Stimulated activated CD8-positive, alpha-beta memory T cell treated with anti-CD3 and anti-CD28 coated beads, Interleukin-7, amount 100 ng/mL, for 1 hour (primary cell): ENCODE measurements at places on chromosomes 7 and 10.
A peak's percentile ranks its signal among the peaks of the same experiment; 100 is the strongest.

GRCh38 chr7:157805713-157806112, 468.9 kb downstream of the DNAJB6 start:
- DNase-seq, result no peak

DNA sequence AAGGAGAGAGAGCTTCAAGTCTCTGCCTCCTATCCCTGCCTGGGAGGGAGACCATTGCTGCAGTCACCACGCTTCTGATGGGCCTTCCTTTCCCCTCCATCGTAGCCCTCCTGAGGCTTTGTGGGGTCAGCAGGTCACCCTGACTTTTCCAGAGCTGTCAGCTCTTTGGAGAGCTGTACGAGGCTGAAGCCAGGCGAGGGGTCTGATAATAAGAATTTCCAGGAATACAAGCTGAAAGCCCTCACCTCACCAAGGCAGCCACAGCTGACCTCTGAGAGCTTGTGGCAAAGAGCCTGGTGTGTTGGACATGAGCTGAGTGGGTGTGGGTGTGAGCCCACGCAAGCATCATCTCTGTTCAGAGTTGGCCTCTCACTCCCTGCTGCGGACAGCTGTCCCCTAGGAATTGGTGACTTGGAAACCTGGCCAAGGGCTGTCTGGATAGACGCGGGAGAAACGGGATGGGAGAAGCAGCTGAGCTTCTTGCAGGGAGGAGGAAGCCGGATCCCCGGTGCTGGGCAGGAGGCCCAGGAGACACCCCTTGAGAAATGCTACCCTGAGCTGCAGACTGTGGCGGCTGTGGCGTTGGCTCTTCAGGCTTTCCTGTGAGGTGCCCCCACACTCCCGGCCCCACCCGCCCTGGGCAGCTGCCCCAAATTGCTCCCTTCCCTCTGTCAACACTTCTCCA, 122.1 kb upstream of the BTBD16 start:
- no peak for DNase-seq

GRCh38 chr10:107033799-107034422, 130.6 kb downstream of the SORCS1 start:
- no peak for DNase-seq

GRCh38 chr7:94274828-94275227, 119.9 kb upstream of the COL1A2 start:
- no peak for DNase-seq

DNA sequence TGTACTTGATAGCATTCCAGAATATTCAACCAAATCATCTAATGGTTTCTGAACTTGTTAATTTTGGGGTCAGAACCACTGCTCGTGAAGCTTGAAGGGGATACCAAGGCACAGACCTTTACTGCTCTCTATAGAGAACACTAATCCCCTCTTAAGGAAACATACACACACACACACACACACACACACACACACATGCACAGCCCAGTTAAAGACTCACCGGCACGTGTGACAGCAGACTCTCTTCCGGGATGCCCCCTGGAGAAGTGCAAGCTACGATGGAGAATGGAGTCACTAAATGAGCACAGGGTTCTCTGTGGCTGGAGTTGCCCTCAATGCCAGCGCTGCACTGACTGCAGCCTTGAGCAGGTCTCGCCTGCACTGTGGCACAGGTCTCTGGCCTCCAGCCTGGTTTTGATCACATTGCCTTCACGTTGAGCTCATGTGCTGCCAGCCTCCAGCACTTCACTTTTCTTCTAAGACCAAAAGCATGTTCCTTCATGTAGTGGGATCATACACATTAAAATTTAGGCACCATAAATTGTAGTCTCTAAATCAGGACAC, 300.8 kb downstream of the POM121L12 start:
- DNase-seq, result no peak

DNA sequence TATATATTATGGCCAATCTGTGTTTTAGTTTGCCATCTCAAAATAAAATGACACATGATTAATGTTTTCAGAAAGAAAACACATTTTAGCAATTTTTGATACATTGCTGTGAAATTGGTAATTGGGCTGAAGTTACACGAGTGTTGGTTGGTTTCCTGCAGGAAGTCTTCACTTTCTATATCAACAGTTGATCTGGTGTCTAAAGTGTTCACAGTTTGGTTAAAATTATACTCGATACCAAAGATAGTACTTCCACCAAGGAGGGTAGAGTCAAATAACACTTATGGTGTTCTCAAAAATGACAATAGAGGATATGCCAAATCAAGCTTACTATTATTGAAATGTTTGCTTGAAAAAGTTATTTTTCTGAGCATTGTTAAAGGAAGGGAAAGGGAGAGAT, 120.3 kb upstream of the GLCCI1 start:
- no peak for DNase-seq

- DNase-seq, result no peak
Observed at GRCh38 chr7:34087892-34088891, 182.9 kb downstream of the BMPER start.

- no peak for DNase-seq
Observed at GRCh38 chr7:77458786-77459185, 42.6 kb upstream of the GSAP start.

GRCh38 chr10:69839696-69840345, 38.1 kb downstream of the COL13A1 start:
- no peak for DNase-seq

DNA sequence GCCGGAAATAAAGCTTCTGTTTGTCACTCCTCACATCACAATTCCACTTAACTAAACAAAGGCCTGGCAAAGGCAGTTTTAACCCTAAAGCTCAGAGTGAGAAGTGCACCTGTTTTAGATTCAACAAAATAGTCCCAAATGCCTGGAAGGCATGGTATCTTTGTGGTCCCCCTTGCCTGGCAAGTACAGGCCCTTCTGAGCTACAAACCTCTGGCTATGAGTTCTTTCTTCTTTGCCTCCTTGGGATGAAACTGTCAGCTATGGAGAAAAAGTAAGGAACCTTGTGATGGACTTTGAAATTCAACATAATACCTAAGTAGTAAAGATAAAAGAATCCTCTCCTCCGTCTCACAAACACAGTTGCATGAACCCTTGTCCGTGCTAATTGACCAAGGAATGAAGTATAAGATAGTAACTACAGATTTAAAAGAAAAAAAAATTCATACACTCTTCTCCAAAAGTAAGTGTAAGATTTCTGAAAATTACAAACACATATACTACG, 244.5 kb upstream of the ETV1 start:
- no peak for DNase-seq

GRCh38 chr7:101125989-101126650, 784 bp upstream of the SERPINE1 start:
- DNase-seq, result no peak

GRCh38 chr7:133513608-133514007, 260.7 kb downstream of the EXOC4 start:
- no peak for DNase-seq

GRCh38 chr10:116421815-116422214, 5.8 kb upstream of the PNLIPRP3 start:
- DNase-seq, result no peak

GRCh38 chr7:16034353-16034752, 347.9 kb upstream of the MEOX2 start:
- no peak for DNase-seq

GRCh38 chr10:30803892-30804322, 174.4 kb upstream of the LYZL2 start:
- DNase-seq, result no peak

- DNase-seq, result no peak
Observed at GRCh38 chr7:94656925-94657731, 1.2 kb upstream of the SGCE start.

- DNase-seq, result no peak
Observed at GRCh38 chr7:70812511-70812910, 319.4 kb upstream of the GALNT17 start.

DNA sequence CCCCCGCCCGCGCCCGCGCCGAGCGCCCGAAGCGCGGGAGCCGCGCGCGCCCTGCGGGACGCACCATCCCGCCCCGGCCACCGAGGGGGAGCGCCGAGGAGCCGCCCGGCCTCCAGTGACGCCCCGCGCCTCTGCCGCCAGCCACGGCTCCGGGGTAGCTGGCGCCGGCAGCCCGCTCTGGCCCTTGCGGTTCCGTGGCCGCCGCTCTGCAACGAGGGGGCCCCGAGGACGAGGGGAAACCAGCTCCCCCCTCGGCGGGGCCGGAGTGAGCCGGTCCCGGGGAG, at the start of gene PAXIP1:
TSS of gene PAXIP1 (minus strand) at position 33 of the 284 bp plus-strand sequence. CDS start 195 bp downstream, outside the sequence.
- DNase-seq, result no peak

GRCh38 chr7:70307544-70308106, 709.4 kb downstream of the AUTS2 start:
- DNase-seq, result no peak

DNA sequence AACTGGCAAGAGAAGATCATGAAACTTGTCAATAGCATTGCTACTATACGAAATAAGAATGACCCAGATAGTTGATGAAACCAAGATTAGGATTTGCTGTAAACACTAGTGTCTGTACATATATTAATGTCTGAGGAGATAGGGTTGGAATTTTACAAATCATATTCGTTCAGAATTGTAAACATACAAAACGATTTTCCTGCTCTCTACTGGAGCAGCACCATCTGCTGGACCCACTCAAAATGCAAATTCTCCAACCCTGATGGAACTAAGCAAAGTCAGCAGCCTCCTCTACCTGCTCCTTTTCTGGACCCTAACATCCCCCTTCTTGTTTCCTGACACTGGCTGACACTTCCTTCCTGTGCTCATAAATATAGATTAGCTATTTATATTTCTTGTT, 29.4 kb upstream of the SGMS1 start:
- DNase-seq, result peak; percentile 5

DNA sequence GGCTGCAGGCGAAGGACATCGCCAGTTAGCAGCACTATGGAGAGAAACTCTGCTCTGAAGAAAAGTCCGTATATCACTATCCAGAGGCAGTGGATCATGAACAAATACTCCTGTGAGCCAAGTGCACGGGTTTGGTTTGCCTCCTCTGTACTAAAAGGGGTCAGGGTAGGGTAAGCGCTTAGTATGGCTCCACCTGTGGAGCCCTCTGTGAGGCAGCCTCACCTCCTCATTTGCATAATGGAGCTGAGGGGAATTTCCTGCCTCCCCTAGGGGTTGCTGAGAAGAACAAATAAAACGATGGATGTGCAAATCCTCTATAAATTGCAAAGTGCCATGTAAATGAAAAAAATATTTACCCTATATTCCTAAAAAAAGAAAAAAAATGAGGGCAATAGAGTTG, 63.4 kb downstream of the GPR26 start:
- no peak for DNase-seq

DNA sequence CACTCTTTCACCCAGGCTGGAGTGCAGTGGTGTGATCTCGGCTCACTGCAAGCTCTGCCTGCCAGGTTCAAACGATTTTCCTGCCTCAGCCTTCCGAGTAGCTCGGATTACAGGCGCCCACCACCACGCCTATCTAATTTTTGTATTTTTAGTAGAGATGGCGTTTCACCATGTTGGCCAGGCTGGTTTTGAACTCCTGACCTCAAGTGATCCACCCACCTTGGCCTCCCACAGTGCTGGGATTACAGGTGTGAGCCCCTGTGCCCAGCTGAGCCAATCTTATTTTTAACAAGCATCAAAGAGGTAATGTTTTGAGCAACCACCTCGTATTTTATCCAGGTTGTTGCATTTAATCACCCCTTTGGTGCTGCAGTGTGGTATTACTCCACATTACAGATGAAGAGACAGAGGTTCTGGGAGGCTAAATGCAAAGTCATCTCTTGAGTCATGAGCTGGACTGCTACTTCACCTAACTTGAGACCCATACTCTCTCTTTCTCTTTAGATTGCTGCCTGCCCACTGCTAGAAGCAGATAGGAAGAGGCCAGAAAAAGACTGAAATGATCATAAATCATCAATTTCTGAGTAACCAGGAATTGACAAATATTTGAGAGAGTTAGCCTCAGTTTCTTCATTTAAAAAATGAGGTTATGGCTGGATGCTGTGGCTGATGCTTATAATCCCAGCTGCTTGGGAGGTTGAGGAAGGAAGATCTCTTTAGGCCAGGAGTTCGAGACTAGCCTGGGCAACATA, 116.2 kb downstream of the CAMK1D start:
- DNase-seq, result no peak

DNA sequence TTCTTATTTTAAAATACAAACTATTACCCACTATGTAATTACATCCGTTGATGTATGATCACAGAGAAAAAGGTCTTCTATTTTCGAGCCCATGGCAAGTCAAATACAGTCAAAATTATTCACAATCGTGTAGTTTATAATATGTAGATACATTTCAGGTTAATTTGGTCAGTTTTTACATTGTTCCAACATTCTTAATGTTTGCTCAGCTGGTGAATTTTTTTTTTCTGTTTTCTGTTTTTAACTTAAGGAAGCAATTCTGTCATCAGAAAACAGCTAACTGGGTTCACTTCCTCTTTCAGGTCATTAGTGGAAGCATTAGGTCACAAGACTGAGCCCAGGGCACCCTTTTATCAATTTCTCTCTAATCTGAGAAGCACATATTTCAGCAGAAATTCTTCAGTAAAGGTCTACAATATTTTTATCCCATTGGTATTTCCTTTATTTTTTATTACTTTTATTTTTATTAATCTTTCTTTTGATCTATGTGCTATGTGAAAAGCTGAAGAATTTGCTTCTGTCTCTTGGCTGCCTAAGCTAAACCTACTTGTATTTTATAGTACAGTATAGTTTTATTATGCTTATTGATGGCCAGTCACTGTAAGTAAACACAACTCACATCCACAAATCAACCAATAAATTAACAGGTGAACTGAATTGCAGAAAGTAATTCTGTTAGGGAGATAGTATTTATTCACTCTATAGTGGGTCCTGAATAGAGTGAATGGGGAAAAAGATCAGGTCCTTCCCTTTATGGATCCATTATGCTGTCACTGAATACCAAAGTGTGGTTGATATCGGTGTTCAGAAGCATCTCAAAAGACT, 84.6 kb downstream of the ICA1 start:
- DNase-seq, result no peak

GRCh38 chr10:93753621-93754250, 4.0 kb upstream of the LGI1 start:
- DNase-seq, result no peak

DNA sequence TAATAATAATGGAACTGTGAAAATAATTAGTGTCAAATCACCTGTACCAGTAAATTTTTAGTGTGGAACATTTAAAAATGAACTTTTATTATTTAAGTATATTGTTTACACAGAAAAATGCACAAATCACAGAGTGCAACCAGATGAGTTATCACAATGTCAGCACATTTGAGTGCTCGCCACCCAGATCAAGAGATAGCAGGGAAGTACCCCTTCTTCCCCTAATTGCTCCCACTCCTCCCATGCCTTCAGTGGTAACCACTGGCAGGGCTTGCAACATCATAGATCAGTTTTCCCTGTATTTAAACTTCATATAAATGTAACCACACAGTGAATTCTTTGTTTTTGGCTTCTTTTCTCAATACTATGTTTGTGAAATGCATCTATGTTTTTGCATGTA, 7.8 kb upstream of the GPR141 start:
- DNase-seq, result no peak

- DNase-seq, result no peak
Observed at GRCh38 chr10:67837541-67838314, at the start of gene DNAJC12. DNAJC12 (minus strand) TSS chr10:67838188; CDS start chr10:67838011, 177 bp downstream.

DNA sequence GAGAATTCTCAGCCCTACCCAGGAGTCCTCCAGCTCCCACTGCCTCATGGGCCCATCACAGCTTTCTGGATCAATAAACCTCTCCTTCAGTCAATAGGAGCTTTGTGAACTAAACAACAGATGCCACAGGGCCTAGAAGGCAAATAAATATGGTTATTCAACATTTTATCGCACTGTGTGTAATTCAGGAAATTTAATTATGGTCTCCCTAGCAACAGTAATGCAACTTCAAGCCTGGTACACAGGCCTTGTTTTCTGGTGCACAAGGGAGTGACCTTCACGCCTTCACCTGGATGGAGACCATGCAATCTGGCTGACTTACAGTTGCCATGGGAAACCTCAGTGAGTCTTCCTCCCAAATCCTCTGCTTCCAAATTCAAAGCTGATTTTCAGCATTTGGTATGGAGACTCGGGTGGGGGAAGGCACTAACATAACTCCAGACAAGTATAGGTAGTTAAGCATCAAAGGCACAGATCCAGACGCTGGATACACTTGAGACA, 441.0 kb upstream of the NPVF start:
- DNase-seq, result no peak
